ENCODE measurements at places on chromosomes 5 and 9.
A peak's percentile ranks its signal among the peaks of the same experiment; 100 is the strongest.

GRCh38 chr5:72212171-72212570 is 104.9 kb downstream of the MAP1B start:
- DNase-seq = no peak

- no peak for DNase-seq
Observed at GRCh38 chr5:150195736-150196485, 6.0 kb downstream of the SLC6A7 start.

- no peak for DNase-seq
Observed at GRCh38 chr5:180609386-180609785, 18.1 kb upstream of the SCGB3A1 start.

DNA sequence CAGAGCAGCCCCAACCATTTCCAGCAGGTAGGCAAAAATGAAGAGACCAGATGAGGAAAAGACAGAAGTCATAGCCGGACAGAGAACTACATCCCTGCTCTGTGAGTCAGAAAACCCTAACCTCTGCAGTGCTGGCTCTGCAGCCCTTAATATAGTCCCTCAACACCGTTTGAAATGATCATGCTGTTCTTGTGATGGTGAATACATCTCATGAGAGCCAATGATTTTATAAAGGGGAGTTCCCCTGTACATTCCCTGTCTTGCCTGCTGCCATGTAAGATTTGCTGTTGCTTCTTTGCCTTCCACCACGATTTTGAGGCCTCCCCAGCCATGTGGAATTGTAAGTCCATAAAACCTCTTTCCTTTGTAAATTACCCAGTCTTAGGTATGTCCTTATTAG is 216.8 kb upstream of the RFX3 start:
- DNase-seq = no peak

- no peak for DNase-seq
Observed at GRCh38 chr9:78215706-78216105, 20.2 kb upstream of the CEP78 start.

GRCh38 chr5:10621832-10622231 is 58.0 kb downstream of the ANKRD33B start:
- no peak for DNase-seq

- DNase-seq = no peak
Observed at GRCh38 chr5:53041071-53041692, 52.0 kb downstream of the ITGA2 start.

GRCh38 chr5:142627383-142628217 is 58.3 kb downstream of the FGF1 start:
- peak; percentile 20 for DNase-seq

- no peak for DNase-seq
Observed at GRCh38 chr9:24900179-24900578, 354.5 kb upstream of the IZUMO3 start.

DNA sequence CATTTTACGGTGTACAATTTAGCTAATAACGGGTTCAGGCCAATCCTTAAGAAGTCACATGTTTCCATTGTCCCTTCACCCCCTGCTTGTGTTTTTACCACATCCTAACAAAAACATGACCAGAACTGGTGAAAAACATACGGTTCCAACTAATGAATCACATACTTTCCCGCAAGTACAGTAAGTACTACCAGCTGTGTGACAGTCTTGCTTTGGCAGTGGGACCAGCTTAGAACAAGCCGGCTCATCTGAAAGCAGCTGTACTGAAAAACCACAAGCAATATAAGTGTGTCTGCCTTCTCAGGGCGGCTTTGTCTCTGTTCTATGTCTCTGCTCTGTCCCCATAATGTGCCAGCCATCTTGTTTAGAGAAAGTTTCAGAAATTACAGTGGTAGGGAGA is 242.5 kb downstream of the BNC2 start:
- DNase-seq = no peak

DNA sequence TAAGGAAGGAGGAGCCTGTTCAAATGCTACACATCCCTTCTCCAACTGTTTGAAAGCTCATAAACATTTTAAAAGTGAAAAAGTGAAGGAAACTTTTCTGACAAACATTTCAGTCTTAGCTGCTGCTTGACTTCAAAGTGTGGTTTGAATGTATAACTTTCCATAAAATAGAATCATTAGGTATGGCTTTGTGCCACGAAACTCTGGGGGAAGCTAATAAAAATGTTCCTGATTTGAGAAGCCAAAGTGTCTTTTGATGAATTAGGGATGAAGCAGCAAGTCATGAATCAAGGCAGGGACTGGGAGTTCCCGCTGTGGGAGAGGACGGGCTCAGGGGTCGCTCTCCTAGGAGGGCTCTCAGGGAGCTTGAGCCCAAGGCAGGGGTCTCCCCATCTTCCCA is 15.3 kb downstream of the MVB12B start:
- no peak for DNase-seq

DNA sequence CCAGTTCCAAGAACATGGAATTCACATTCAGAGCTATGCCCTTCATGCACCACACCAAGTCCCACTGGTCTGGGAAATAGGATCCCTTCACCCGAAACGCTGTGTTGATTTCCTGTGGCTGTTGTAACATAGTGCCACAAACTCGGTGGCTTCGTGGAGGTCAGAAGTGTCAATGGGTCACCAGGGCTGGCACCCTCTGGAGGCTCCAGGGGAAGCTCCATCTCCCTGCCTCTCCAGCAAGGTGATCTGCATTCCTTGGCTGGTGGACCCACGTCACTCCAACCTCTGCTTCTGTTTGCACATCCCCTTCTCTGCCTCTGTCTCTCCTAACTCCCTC is 28.9 kb upstream of the ALDH1B1 start:
- no peak for DNase-seq

GRCh38 chr5:149219584-149219983 is 52.1 kb upstream of the AFAP1L1 start:
- DNase-seq = no peak

DNA sequence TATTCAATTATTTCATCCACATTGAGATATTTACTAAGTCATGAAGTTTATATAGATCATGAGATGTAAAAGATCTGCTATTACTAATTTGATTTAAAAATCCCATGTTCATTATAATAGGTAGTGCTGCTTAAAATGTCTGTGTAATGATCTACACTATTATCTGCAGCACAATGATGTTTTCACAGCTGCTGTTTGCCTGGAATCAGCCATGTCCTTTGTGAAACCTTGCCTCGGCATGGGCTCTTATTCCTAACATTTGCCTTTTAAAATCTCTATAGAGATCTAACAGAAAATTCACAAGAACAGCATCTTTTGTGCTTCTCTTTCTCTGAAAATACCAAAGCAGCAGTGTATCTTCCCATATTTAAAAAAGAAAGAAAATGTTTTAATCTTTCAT is 444.6 kb downstream of the PTPRD start:
- peak; percentile 52 for DNase-seq

- no peak for DNase-seq
Observed at GRCh38 chr5:9166202-9167112, 379.4 kb downstream of the SEMA5A start.

DNA sequence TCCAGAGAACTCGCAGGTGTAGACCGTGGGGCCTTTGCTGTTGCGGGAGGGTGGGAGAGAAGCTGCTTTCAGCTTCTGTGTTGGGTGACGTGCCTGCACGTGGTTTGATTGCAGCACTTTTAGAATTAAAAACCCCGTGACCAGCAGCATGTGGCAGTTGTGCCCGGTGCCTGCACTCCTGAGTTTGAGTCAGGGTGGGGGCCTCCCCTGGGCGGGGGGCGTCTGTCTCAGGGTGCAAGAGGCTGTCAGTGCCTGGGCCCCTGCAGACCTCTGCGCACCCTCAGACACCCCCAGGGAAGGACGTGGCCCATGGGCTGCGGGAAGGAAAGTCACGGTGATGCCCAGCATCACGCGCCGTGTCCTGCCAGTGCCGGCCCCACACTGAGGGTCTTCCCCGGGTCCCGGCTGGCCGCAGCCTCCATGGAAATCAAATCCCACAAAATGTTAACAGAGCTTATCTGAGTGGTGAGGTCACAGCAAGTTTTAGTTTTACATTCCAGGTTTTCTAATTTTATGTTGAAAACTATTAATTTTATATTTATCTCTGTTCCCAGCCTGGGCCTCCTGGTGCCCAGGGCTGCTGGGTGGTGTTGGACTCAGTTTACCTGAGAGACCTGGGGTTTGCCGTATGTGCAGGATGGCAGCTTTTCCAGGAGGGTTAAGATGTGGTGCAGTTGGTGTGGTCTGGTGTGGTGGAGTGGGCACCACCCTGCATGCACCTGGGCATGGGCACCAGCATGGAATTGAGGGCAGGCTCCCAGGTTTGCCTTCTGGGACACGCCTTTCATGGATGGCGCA is 33.3 kb downstream of the AHRR start:
- no peak for DNase-seq

DNA sequence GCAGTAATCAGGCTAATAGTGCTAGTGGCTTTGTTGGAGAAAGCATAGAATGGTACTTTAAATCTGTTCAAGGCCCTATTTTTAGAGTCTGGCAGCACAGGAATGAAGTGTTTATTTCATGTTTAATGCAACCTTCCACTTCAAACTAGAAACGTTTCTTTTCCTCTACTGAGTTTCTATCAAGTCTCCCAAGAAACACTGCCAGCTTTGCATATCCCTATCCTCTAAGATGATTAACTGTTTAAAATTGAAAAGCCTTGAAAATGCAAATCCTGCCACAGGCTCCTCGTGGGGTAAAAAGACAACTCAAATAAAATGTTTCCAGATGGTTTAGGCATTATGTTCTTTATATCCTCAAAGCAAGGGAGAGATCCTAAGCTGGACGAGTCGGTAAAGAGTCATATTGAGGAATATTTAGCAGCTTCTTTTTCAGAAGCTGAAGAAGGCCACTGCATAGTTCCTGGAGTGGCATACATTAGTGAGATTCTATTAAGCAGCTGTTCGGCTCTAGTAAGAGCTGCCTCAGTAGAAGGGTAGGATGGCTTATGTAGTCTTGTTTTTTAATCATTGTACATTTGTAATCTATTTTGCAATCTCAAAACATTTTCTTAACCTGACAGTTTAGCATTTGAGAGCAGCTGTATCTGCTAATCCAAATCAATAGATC is 251.2 kb downstream of the CHSY3 start:
- DNase-seq = no peak

- no peak for DNase-seq
Observed at GRCh38 chr5:167999182-167999581, 292.3 kb upstream of the WWC1 start.

GRCh38 chr9:97714435-97714834 is 17.3 kb upstream of the XPA start:
- no peak for DNase-seq

DNA sequence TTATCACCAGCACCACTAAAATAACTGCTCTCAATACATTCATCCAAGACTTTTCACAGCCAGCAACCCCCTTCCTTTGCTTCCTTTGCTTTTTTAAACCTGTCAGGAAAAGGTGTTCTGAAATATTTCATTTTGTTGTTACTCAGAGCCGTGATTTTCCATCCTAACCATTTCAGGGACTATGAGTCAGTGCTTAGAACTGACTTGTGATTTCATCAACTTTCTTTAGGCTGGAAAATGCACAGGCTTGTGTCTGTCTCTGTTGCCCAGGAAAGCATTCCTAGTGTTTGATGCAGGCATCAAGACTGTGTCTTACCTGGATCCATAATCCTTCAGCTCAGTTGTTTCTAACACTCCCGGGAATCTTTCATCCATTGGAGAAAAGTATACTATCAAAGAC is 805.6 kb downstream of the BRINP1 start:
- DNase-seq = no peak

GRCh38 chr5:84260140-84260539 is 124.5 kb downstream of the EDIL3 start:
- no peak for DNase-seq

- no peak for DNase-seq
Observed at GRCh38 chr5:109452661-109453060, 42.9 kb upstream of the PJA2 start.

- DNase-seq = no peak
Observed at GRCh38 chr5:74851684-74852353, 14.4 kb downstream of the FAM169A start.

GRCh38 chr5:133399247-133399891 is 213.0 kb downstream of the FSTL4 start:
- no peak for DNase-seq

DNA sequence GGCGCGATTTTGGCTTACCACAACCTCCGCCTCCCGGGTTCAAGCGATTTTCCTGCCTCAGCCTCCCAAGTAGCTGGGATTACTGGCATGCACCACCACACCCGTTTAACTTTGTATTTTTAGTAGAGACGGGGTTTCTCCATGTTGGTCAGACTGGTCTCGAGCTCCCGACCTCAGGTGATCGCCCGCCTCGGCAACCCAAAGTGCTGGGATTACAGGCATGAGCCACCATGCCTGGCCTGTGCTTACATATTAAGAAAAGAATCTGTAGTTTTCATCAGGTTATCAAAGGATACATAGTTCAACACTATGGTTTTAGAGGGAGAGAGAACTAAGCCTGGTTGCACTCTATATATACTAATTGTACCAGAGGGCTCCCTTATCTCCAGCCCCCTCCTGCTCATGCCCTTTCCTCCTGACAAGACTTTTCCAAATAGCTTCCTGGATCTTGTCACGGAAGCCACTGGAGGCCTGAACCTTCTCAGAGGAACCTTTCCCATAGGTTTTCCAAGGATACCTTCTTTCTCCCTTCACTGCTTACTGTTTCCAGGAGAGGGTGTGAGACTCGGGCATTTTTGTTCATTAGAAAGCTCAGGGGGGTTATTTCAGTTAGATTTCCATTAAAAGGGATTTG is 53.1 kb downstream of the SLC44A1 start:
- no peak for DNase-seq

DNA sequence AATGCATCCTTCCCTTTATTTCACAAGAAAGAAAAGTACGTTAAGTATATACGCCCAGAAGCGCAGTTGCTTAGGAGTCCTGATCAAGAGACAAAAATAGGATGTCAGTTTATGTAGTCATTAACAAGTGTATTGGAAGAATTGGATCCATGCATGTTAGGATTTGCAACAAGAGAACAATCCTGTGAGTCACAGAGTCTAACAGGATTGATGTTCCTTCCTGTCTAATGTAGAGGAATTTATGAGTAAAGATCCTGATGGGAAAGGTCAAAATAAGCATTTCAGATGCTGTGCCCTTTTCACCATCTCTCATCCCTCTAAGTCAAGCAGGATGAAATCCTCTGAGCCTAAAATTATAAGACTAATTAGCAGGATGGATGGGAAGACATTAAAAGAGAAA is 406.0 kb upstream of the GRIA1 start:
- no peak for DNase-seq

DNA sequence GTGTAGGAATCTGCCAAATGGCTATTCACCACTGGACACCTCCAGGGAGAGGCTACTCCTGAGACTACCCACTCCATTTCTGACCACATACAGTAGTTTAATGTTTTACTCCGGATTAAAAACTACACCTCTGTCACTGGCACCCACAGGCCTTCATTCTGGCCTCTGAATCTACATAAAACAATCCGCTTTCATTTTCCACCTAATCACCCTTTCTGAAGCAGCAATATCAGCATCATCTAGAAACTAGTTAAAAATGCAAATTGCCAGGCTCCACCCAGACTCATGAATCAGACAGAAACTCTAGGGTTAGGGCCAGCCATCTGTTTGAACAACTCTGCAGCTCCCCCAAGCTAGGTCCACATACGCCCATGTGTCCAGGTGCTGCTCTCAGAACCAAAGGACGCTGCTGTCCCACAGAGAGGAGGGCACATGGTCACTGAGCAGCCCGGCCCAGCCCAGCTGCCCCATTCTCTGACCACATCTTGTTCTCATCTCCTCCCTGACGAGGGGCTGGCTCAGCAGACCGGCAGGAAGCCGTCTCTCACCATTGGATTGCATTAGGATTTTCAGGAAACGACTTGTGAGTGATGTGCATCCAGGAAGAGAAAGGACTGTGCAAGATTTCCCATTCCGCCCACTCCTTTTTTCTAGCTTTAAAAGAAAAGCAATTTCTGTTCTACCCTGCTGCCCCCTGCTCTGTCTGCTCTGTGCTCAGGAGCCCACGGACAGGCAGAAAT is 34.7 kb downstream of the ADAM19 start:
- no peak for DNase-seq

- DNase-seq = no peak
Observed at GRCh38 chr9:7653262-7653661, 146.3 kb downstream of the DMAC1 start.
